Esophagus mucosa (tissue), 1 donor: ENCODE measurements at places on chromosomes 5 and 9.

- ATAC-seq: no peak
These were observed 59.7 kb downstream of the GGTA1 start for GRCh38 chr9:121439711-121440664.

DNA sequence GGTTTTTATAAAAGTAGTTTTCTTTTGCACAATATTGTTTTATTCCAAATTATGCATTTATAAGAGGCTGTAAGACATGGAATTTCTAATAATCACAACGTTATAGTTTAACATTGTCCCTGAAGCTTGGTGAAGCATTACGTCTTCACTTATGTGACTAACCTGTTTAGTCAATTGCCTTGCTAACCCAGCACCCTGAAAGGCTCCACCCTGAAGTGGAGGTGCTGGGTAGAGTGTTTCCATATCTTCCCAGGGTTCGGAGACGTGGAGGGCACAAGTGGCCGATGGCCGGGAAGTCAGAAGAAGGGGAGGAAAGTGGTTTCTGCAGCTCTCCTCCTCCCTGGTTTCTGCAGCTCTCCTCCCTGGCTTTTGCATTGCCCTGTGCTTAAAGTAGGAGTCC is 83.4 kb downstream of the TRIO start:
- no peak for ATAC-seq

DNA sequence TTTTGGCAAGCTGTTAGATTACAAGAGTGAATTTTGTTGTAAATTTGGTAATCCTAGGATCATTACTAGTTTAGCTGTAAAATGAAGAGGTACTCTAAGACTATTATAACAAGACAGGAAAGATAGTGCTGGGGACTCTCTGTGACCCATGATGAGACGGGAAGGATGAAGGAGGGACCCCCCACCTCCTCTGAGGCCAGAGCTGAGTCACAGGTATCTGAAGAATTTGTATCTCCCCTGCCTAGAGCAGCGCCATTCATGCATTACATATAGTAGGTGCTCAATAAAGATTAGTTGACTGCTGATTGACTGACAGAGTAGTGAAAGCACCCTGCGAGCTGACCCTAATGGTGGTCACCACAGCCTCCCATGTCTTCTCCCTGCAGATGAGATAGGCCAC is 202.8 kb downstream of the SNX18 start:
- no peak for ATAC-seq

DNA sequence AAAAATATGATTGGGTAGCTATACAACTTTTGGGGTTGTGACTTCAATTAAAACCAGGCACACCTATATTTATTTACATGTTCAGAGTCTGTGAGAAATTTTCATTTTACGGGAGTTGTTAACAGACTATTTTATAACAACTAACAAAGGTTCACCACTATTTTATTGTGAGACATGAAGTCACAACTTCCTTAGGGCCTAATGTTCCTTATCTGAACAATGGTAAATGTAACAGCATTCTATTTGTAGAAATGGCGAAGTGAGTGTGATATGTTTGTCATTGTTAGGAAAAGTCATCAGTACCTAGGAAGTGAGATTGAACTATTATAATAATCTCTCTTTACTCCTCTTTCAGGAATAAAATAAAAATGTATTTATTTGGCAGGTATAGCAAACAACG is 67.4 kb downstream of the CSNK1G3 start:
- no peak for ATAC-seq

GRCh38 chr5:171762021-171762608 is 23.5 kb upstream of the SMIM23 start:
- ATAC-seq: no peak

DNA sequence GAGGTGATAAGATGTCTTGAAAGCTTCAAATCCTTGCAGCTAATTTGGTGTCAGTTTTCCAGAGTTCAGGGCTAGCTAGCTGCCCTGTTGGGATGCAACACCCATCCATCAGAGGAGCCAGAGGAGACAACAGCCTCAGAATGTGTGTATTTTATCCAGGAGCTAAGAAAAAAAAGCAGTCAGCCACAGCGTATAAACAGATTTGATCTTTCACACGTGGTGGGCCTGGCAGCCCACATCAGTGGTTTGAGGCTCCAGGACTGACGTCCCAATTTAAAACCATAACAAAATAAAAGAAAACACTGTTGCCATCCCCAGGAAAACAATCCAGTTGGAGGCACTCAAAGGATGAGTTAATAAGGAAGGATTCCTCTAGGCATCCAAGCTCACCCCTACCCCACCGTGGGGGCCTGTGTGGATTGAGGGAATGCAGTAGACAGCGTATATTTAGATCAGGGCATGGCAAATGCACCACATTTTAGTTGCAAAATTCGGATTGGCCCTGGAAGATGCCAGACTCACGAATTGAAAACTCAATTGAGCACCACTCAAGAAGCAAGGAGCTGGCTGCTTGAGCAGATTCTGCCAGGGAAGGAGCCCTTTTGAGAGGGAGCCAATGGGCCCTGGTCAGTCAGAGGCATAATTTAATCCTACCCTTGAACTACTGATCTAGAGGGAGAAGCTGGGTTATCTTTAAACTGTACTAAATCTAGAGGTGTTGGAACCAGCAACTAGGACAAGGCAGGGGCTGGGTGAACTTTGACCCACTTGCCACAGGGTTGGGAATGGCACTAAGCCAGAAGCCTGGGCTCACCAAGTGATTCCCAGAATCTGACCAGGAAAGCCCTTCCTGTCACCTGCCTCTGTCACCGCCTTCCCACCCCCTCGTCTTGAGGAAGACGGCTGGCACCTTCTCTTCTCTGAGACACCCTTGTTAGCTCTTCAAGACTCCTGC is 17.5 kb downstream of the ADRA1B start:
- ATAC-seq: no peak

- no peak for ATAC-seq
These were observed 68.2 kb downstream of the DMRTA1 start for GRCh38 chr9:22514871-22515270.

GRCh38 chr9:77772646-77773045 is 124.5 kb upstream of the GNA14 start:
- ATAC-seq: no peak

GRCh38 chr9:4073371-4073770 is 226.5 kb downstream of the GLIS3 start:
- no peak for ATAC-seq

DNA sequence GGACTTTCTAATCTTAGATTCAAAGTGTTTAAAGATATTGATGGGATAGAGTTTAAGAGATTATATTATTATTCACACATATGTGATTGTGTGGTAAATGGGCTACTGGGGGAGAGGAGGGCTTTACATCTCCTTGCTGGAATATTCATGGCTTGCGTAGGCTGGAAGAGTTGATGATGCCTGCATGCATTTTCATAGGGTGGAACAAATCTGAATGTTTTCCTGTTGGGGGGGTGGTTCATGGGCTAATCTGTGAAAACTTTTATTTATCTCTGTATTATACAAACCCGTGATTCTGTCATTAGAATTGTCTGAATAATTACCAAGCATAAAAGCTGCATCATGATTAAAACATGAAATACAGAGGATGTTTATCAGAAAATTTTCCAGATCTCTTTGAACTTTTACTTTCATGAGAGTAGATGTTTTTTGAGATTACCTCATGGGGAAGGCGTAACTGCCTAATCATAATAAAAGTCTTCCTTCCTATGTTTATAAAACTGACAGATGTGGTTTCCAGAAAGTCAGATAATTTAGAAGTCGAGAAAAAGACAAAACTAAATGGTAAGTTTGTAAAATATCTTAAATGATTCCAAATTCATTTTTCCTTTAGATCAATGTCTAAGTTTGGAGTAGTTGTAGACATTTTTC is 1185.4 kb upstream of the SEMA6A start:
- no peak for ATAC-seq

DNA sequence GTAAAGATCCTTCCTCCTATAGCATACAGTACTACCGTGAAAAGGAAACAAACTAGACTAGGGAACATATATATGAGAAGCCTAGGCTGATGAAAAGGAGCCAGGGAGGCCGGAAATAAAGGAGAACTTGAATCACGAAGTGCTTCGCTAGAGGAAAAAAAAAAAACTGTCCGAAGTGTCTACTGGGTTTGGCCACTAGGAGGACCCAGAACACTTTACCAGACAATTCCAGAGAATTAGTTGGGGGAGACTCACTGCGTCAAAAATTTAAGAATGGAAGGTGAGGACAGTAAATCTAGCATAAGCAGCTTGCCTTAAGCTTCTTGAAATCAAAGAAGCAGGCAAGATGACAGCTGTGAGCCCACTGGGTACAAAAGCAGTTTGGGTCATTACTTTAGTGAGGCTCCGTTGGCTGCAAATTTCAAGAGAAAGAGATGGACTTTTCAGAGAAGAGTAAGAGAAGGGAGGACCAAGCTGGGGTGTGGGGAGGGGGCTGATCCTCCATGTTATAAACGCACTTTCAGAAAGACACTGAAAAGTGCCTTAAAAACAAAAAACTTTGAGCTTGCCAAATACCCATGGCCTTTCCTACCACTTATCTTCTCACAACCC is 47.4 kb downstream of the P4HA2 start:
- peak; percentile 63 for ATAC-seq

DNA sequence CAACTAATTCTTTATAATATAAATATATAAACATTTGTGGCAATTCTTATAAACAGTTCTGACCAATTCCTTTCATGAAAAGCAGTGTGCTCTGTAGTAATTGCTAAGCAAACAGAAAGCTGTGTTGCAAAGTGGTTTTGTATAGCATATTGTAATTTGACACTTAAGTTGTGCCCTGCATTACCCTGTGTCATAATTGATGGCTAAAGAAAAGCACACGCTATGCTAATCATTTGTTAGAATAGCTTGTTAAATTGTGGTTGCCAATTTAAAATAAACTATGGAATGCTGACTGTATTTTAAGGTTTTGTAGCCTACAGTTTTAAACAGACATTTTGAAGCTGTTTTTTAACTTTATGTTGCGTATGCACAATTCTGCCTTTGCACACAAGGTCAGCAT is 140.0 kb downstream of the PBX3 start:
- no peak for ATAC-seq

DNA sequence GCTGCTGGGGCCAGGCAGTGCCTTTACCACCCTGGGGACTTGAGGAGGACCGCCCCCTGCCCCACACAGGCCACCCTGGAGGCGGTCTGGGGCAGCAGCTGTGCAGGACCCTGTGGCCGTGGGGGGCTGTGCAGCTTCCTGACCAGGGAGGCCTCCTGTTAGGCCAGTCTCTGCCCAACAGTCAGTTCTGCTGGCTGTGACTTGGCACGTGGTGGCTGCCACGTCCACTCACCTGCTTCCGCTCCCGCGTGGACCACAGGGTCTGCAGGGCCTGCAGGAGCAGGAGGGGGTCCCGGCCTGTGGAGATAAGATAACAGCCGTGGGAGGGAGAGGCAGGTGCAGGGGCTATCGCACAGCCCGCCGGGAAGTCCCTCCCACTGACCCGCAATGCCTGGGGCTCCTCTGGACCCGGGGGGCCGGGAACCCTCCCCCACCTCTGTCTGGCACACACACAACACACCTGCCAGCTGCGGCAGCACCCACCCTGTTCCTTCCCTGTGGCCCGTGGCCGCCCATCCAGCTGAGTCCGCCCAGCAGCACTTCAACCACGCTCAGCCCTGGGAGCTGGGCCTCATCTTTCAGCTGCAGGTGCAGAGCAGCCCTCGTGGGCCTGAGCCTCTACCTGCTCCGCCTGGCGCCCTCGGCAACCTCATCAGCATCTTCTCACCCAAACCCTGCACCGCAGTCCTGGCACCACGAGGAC is 39.7 kb downstream of the EXD3 start:
- ATAC-seq: peak; percentile 10

GRCh38 chr9:17031546-17031945 is 103.3 kb upstream of the CNTLN start:
- ATAC-seq: no peak

GRCh38 chr5:156498226-156498980 is 171.4 kb downstream of the SGCD start:
- no peak for ATAC-seq
